ENCODE measurements at places on chromosomes 4 and X.

- no peak for DNase-seq
Measured at GRCh38 chrX:119984652-119985051, 41.1 kb upstream of the NKAP start.

- no peak for DNase-seq
Measured at GRCh38 chrX:69546417-69546816, 42.3 kb downstream of the NALF2 start.

GRCh38 chr4:146054676-146055075 is 116.1 kb upstream of the ZNF827 start:
- DNase-seq = no peak

- DNase-seq = no peak
Measured at GRCh38 chr4:107831140-107831539, 6.4 kb downstream of the SGMS2 start.

DNA sequence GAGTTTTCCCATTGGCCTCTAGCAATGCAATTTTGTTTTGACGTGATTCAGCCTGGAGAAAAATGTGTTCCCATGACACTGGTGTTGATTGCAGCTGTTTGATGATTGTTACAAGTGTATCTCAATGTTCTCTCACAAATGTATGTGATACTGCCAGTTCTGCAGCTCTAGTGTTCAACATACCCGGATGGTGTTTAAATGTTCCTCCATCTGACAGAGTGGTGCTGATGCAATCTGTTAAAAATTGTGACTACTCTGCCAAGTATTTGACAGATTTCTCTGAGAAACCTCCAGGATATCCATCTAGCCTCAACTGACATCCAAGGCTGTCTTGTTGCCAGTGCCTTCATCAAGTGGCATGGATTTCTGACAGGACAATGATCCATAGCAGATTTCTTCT is 657.2 kb upstream of the DIAPH2 start:
- no peak for DNase-seq

DNA sequence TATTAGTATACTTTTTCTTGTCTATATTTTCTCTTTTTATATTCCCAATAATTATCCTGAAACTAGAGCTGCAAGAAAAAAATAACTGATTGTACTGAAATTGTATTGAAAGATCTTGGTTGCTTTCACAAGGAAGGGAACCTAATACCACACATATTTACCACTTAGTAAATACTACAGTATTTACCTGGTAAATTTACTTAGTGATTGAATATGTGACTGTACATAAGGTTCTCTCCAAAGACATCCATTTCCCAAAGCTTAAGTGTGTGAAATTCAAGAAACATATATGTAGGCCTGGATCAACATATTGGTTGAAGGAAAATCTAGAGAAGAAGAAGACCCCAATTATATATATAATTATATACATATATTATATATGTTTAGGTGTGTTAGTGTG is 1272.7 kb downstream of the C4orf33 start:
- no peak for DNase-seq

All from CD4-positive, alpha-beta T cell treated with Interleukin-21 for 1 hour (primary cell).